ENCODE measurements at places on chromosomes 4 and X.

GRCh38 chrX:113818346-113818745 is 765.5 kb upstream of the HTR2C start:
- DNase-seq = no peak

DNA sequence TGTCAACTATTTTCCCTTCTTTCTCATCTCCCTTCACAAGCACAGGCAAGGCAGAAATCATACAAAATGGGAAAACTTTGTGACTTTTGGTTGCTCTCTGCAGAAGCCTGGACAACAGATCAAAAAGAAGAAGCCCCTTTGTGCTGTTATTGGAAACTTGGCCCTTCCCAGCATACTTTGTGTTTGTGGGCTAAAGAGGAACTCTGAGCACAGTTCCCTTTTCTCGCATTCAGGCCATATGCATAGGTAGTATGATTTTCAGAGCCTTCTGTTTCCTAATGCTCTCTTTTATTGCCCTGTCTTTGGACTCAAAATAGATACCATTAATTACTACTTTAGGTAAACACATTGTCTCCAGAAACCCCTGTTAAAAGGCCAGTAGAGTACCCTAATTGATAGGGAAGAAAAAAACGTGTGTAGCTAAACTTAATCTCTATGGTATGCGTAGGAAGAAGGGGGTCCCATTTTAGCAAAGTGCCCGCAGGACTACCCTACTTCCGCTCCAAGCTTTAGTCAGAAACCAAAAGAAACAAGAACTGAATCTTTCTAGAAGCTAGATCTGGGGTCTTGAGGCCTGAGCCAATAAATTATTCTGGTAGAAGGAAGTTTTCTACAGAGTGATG is 26.6 kb downstream of the VSIG4 start:
- peak; percentile 98 for DNase-seq

GRCh38 chr4:27327421-27328181 is 467.0 kb downstream of the STIM2 start:
- no peak for DNase-seq

GRCh38 chr4:2832309-2832980 is 11.2 kb upstream of the ADD1 start:
- DNase-seq = no peak

DNA sequence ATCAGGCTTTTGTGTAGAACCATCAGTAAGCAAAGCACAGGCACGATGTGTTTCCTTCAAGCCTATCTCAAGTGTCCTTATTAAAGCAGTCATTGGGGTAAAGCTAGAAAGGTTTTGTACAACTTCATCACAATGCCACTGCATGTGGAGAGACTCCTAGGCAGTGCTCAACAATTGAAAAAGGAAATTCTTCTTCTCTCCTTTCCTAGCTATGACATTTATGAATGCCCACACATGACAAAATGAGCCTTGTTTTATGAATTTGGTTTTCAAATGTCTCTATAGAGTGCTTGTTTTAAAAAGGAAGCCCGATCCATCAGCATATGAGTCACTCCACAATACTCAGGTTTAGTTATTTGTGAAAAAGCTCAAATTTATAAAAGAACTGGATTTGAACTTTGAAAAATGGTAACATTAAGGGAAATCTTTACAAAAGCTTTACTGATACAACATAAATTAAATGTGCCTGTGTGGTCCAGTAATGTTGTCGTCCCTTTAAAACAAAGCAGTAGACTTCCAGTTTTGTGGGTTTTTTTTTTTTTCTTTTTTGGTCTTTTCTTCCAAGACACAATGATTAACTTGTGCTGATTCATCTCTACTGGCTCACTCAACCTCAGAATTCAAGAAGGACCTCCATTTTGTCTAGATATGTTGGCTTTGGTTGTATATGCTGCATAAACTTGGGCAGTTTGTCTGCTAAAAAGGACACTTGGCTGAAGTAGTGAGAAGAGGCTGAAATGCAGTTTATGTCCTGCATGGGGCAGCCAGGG is 273.8 kb downstream of the GASK1B start:
- DNase-seq = no peak

DNA sequence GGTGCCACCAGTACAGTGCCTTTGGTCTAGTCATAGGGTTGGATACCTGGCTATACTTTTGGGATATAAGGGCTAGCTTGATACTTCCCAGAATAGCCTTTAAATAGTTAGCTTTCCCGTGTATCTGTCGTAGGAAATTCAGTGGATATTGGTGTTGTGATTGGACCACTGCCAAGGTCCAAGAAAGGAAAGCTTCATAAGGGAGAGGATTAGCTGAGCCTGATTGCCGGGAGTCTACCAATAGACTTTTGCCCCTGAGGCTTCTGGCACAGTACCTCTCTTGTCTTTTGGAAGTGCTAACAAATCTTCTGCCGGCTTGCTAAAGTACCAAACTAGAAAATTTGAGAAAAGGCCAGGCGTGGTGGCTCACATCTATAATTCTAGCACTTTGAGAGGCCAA is 350.6 kb downstream of the CHIC1 start:
- DNase-seq = no peak

- no peak for DNase-seq
Measured at GRCh38 chr4:28879178-28879577, 1841.0 kb upstream of the PCDH7 start.

GRCh38 chr4:181365671-181366070 is 877.5 kb upstream of the TENM3 start:
- DNase-seq = no peak

- DNase-seq = peak; percentile 93
Measured at GRCh38 chrX:47562615-47563243, 1.7 kb downstream of the ARAF start.

DNA sequence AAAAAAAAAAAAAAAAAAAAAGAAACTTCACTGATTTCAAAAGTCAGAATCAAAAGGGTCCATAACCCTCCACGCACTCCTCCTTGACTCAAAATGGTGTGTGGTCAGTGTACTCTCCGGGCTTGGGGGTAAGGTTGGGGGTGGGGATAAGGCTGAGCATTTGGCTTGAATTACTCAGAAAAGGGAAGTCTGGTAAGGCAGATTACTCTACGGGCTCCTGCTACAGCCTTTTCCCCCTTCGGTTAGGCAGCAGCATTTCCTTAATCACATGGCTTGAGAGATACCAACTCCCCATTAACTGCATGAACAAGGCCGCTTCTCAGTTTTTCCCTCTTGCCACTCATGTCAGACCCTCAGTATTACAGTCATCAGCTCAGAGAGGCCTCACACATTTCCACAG is 135.4 kb upstream of the DUSP21 start:
- DNase-seq = peak; percentile 88

DNA sequence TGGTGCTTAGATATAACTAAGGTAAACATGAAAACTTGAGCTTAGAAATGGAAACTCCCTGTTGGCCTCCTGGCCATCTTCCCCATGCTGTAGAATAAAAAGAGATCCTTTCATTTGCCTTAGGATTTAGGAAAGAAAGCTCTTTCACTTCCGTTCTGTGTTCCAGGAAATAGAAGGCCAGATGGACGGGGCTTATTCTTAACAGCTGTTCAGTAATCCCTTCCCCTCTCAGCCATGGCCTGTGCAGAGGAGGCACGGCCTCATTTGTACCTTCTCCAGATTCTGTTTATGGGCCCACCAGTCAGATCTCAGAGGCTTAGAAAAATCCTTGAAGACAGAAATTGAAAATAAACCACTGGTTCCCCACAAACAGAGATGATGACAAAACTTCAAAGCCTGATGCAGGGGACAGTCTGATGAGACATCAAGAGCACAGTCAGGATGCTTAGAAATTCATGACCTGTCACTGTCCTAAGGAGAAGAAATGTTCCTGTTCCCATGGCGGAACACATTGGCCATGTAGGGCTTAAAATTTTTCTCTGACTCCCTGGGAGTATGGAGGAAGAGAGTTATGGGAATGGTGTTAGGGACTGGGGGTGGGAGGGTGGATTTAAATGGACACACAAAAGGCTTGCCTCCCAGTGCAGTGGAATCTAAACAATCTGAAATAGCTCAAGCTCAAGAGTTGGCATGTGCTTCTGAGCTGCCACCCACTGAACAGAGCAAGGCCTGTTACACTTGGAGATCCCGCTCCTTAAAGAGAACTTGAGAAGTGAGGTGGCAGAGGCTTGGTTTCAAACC is 188.8 kb downstream of the SOWAHB start:
- no peak for DNase-seq

- DNase-seq = no peak
Measured at GRCh38 chrX:10310511-10310910, 153.7 kb downstream of the CLCN4 start.

DNA sequence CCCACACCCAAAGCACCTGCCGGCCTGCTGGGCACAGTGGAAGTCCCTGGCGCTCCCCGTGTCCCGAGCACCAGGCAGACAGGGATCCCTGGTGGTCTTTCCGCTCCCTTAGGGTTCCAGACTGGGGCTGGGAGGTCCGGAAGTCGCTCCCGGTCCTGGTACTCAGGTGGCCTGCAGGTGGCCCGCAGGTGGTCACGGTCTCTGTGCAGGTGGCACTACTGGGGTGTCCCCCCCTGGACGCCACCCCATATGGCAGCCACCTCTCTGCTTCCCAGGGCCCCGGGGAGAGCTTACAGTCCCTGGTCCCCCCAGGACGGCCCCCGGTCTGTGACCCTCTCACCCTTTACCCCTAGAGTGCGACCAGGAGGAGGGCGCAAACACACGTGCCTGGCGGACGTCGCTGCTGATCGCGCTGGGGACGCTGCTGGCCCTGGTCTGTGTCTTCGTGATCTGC is 13.6 kb downstream of the SLC25A6 start:
- DNase-seq = no peak

DNA sequence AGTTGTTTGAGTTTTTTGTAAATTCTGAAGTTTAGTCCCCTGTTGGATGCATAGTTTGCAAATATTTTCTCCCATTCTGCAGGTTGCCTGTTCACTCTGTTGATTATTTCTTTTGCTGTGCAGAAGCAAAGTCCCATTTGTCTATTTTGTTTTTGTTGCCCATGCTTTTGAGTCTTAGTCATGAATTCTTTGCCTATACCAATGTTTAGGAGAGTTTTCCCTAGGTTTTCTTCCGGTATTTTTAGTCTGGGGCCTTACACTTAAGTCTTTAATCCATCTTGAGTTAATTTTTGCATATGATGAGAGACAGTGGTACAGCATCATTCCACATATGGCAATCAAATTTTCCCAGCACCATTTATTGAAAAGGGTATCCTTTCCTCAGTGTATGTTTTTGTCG is 405.8 kb upstream of the RPS6KA3 start:
- no peak for DNase-seq

DNA sequence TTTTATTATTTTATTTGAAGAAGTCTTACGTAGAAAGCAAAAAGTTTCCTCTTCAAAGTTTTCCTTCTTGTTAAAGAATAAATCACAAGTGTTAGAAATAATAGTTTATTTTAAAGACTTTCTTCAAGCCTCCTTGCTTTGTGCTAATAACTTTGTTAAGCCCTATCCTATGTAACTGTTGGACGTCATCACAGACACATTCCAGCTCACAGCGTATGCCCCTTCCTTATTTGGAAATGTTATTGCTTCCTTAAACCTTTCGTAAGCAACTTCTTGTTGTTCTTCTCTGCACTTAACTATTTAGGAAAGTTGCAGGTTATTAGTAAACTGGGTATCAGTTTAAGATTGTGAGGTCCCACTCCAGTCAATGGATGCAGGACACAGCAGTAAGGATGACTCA is 7.6 kb upstream of the SRD5A3 start:
- no peak for DNase-seq

DNA sequence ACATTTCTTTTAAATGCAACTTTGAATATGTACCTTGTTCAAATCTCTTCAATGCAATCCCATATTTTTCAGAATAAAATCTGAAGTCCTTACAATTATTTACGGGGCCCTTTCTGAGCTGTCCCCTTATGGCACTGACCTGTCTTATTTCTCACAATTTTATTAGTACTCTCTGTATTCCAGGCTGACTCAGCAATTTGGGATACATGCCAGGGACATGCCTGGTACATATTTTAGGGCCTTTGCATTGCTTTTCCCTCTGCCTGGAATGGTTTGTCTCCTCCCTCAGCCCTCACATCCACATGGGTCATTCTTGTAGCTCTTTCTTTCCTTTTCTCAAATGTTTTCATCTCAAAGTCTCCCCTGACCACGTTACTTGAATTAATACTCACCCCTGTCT is 172.2 kb upstream of the TECRL start:
- no peak for DNase-seq

GRCh38 chr4:40897557-40898203 is 147.9 kb downstream of the NSUN7 start:
- DNase-seq = peak; percentile 70

GRCh38 chrX:115419069-115419468 is 129.6 kb downstream of the LUZP4 start:
- DNase-seq = no peak

GRCh38 chr4:122003335-122003734 is 51.5 kb upstream of the TRPC3 start:
- DNase-seq = peak; percentile 74

- no peak for DNase-seq
Measured at GRCh38 chr4:145387079-145387478, 94.6 kb upstream of the SMAD1 start.

- no peak for DNase-seq
Measured at GRCh38 chr4:173446416-173446815, 47.5 kb upstream of the SCRG1 start.

DNA sequence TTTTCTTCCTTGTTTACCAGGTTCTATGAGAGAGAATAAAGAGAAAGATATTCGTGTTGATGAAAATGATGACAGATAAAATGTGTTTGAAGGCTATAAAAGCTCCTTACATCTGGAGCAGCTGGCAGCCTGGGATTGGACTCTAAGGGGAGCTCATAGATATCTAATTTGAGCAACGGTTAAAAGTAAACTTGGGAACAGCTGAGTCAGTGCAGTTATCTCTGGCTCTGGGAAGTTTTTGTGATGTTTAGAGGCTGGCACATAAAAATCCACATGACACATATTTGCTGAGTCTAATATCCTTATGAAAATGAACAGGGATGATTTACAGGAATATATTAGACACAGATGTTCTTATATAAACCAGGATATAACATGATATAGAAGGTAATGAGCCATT is 331.8 kb upstream of the TENM3 start:
- no peak for DNase-seq

- no peak for DNase-seq
Measured at GRCh38 chr4:21728304-21728703, 220.3 kb downstream of the KCNIP4 start.

DNA sequence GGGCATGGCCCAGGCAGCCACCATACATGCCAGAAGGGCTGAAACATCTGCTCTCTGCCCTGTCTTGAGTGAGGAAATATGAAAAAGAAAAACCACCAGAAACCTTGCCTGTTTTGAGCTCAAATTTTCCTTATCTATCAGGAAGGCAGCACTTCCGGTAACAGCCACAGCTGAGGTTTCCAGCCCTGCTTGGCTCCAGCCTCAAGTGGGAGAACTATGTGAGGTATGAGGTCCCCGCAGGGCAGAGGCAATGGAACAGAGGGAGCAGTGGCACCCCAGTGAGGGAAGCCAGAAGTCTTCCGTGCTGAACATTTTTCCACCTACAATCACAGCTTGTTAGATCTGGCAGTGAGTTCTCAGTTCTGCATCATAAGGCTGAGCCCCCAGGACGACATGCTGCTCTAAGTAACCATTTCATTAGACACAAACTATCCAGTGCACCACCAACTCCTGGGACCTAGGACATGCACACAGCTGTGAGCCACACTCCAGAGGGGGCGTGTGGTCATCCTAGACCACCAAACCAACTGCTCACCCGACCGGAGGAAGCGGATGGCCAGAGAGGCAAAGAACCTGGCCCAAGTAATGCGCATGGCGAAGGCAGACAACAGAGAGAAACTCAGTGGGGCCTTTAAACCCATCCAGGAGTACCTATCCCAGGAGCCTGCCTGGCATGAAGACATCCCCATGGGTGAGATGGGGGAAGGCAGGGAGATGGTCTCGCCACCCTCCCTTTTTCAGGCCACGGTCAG is 22.6 kb downstream of the WDR1 start:
- DNase-seq = peak; percentile 95
